ENCODE measurements at places on chromosomes 13 and 19.

- DNase-seq: no peak
These were observed 16.6 kb upstream of the ZNF253 start for GRCh38 chr19:19849056-19849455.

DNA sequence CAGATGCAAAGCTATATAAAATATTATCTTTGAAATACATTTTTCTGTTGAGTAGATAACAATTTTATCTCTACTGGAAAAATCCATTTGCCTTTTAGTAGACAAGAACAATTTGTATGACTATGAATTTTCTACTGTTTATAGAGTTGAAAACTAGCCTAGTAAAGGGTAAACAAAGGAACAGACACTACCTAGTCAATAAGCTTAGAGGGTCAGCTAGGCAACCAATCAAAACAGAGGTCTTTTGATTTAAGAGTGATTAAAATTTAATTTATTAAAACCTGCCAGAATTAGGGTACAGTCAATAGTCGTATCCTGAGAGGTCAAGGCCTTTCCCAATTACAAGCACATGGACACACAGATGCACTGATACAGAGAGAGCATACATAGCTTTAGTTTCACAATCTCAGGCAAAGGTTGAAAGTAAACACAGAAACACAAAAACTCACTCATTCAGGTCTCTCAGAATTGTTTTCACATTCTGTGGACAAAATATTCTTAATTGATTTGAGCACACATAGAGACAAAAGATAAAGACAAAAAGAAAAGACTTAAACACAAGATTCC is 24.5 kb upstream of the GPC6 start:
- no peak for DNase-seq

GRCh38 chr13:74868049-74868448 is 613.9 kb downstream of the TBC1D4 start:
- DNase-seq: no peak

DNA sequence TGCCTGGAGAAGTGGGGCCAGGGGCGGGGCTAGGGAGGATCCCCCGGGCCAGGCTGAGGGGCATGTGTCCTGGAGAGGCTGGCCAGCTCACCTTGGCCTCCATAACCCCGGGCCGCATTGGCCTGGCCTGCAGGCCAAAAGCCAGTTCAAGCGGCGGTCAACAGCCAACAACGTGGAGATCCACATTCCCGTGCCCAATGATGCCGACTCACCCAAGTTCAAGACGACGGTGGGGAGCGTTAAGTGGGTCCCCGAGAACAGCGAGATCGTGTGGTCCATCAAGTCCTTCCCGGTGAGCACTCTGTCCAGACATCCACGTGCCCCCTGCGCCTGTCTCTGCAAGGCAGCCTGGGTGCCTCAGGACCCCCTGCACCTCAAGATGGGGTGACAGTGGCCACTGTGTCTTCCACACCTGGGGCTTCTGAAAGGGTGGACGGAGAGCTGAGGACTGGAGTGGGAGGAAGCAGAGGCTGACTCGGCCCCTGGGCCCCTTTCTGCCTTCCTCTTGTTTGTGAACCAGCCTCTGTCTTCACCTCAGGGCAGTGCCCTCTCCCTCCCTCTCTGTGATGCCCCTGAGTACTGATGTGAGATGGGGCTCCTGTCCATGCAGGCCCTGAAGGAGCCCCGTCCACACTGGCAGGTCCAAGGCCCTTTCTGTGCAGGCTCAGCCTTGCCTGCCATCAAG is 31.1 kb downstream of the AP1M1 start:
- DNase-seq: no peak

- no peak for DNase-seq
These were observed 19.9 kb downstream of the CCNE1 start for GRCh38 chr19:29831686-29832085.

Measured in Jurkat, Clone E6-1 (cell line).